Hematopoietic multipotent progenitor cell treated with erythropoietin and hydrocortisone succinate and interleukin-3 and kit ligand, for 8 days (in vitro differentiated cells): ENCODE measurements at places on chromosomes 16 and 17.

GRCh38 chr17:46978489-46979146 is 435 bp downstream of the RPRML start:
- DNase-seq: no peak

DNA sequence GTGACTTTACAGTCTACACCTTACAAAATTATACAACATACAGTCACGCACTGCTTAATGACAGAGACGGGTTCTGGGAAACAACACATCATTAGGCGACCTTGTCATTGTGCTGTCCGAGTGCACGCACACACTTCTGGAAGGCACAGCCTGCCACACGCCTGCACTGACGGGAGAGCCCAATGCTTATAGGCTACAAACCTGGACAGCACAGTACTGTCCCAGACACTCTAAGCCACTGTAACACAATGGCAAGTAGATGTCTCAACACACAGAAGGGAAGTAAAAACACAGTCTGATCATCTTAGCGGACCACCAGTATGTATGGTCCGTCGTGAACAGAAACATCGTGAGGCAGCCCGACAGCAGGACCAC is 29.8 kb downstream of the KLHDC4 start:
- DNase-seq: no peak

DNA sequence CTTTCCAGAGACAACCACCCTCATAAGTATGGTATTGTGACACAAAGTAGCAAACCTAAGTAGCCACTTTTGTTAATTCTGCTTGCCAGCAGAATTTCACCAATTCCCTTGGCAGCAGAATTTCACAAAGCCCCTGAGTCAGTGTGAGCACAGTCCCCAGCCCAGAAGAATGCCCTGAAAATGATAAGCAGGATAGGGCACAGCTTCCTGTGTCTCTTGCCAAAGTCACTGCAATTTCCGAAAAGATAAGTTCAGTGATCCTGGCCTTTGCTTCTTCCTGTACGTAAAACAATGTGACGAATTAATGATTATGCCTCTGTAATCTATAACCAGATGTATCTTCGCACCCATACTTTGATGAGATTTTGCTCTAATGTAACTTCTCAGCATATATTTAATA is 16.0 kb upstream of the WIPF2 start:
- peak; percentile 95 for DNase-seq

DNA sequence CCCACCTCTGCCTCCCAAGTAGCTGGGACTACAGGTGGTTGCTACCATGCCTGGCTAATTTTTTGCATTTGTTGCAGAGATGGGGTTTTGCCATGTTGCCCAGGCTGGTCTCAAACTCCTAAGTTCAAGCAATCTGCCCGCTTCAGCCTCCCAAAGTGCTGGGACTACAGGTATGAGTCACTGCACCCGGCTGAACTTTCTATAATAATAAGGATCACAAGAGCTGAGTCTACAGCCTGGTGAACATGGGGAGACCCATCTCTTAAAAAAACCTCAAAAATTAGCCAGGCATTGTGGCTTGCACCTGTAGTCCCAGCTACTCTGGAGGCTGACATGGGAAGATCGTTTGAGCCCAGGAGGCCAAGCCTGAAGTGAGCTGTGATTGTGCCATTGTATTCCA is 53.5 kb downstream of the WDR59 start:
- no peak for DNase-seq

- no peak for DNase-seq
Observed at GRCh38 chr17:3978421-3979289, 14.4 kb upstream of the ATP2A3 start.

- DNase-seq: no peak
Observed at GRCh38 chr17:72763981-72764380, 328.5 kb downstream of the SLC39A11 start.

DNA sequence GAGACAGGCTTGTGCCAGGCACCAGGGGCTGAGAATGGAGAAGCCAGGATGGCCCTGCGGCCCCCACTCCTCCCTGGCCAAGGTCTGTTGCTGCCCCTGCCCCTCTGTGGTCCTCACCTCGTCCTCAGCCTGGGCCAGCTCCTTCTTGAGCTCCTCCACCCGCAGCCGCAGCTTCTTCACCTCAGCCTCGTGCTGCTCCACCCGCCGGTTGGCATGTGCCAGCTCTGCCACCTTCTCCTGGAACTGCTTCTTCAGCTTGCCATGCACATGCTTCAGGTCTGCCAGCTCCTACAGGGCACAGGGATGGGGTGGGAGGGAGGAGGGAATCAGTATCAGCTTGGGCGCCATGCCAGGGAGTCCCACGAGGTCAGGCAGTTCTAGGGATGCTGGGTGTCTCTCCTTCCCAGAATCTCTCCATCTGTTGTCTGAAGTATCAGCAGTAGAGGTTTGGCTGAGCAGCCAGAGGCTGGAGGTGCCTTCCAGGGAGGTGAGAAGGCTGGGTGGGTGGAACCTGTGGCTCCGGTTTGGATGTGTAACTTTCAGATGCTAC is 20.1 kb downstream of the CCDC102A start:
- DNase-seq: no peak

DNA sequence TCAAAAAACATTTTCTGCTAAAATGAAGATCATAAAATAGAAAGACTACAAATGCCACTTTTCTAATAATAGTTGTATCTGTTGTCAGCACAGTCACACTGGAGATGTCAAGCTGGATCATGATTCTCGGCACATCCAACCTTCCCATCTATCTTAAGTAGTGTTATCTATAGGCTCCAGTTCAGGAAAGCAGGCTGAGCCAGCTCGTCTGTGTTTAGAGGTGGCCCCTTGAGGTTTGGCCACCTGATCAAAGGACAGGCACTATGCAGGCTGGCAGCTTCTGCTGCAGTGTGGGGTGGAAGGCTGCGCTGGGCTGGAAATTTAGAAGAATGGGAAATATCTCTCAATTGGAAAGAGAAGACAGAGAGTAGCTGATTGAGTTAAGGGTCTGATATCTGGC is 32.4 kb downstream of the SMYD4 start:
- DNase-seq: peak; percentile 73

GRCh38 chr17:81867991-81868673 is 3.0 kb downstream of the ARHGDIA start:
- DNase-seq: no peak

DNA sequence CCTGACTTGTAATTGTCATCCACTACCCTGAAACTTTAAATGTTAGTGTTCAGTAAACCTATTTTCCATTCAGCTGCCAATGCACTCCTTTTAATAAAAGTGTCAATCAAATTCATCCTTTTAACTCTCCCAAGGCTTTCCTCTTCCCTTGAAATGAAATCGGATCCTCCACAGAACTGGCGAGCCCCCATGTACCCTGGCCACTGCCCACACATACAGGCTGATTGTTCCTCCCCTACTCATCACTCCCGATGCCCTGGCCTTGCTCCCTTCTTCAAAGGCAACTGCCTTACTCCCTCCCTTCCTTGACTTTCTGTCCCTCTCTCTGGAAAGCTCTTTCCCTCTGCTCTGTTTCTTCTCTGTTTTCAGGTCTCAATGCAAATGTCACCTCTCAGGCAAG is 7.6 kb downstream of the KRT33A start:
- DNase-seq: no peak

- no peak for DNase-seq
Observed at GRCh38 chr17:71488851-71489250, 632.0 kb upstream of the SOX9 start.

DNA sequence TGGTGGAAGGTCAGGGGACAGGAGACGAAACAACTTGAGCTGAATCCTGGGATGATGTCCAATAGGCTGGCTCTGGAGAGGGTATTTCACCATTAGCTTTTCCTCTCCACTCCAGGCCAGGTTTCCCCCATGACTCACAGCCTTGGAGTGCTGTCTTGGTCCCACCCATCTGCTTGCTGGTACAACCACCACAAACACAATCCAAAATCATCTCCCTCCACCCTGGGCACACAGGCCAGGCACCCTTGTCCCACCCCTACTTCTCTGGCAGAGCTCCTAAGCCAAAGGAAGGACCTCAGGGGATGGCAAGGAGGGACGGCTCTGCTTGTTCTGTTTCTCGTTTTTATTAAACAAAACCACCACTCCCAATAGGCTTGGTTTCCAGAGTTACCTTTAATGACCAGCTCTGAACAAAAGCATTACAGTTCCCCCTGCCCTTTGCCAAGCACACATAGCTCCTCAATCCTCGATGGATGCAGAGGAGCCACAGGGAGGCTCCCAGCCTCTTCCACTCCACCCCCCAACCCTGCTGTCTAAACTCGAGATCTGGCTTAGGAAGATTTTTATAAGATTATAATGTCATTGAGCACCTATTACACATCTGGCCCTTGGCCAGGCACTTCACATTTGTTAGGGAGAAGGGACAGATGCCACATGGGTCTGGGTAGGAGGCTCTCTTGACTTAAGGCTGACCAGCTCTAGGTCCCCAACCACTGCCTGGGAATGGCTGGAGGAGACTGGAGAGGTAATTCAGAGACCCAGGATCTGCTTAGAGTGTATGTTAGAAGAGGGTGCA is 13.3 kb downstream of the CAVIN1 start:
- DNase-seq: no peak

GRCh38 chr17:66299711-66300110 is 2.7 kb upstream of the PRKCA start:
- DNase-seq: no peak

DNA sequence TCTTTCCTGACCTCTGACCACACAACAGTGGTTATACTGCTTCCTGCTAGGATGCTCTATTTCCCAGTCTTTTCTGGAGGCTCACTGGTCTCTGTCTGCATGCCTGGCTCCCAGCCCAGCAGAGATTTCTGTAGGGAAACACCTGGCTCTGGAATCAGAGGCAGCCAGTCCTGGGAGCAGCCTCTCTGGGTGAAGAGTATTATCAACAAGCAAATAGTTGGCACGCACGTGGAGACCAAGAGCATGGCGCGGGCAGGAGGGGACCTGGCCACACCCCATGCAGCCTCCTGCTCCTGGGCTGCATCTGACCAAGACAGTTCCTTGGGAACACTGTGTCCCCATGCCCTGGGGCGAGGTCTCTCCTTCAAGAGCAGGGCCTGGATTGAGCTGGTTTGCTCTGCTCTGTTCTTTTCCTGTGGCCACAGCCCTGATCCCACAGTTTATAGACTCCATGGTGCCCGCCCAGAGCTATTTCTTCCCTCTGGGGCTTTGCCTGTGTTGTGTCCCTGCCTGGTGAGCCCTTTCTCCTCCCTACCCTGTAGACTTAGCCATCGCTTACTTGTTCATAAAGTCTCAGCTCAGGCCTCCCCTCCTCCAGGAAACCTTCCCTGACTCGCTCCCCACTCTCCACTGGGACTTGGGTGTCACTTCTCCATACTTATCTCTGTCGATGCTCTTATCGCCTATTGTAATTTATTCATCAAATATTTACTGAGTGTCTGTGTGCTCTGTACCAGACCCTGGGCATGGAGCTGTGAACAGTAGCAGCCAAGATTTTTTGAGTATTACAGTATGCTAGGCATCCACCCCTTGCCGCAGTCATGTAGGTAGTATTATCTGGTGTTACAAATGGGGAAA is 60.6 kb downstream of the SCNN1B start:
- no peak for DNase-seq

DNA sequence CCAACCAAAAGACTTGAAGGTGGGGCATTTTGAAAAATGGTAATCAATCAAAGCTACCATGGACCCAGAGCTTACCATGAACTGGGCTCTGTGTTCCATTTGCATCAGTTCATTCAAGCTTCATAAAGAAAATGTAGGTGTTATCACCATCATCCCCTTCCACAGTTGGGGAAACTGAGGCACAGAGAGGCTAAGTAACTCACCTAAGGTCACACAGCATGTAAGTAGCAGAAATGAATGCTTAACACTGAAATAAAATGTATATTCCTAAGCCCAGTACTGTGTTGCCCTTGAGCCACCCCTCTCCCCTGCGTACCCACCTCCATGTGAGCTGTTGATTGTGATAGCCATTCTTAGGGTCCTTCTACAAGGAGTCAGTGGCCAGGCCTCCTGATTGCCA is 83.6 kb downstream of the VAT1L start:
- DNase-seq: no peak

- no peak for DNase-seq
Observed at GRCh38 chr17:47840001-47840741, 902 bp downstream of the SCRN2 start.

DNA sequence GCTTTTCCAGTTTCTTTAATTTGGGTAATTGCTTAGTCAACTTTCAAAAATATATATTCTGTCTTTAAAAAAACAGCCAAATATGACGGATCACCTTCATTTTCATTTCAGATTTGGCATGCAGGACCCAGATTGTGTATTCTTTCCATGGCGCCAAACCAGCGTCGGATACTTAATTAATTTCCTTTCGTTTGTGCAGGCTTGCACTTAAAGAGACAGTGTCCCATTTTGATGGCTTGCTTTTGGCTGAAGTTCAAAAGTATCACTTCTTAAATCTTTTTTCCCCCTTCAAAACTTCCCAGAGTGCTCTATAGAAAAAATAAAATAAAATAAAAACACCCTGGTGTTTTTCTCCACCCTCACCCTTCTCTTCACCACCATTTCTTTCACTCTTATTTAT is 394.5 kb upstream of the SOX9 start:
- DNase-seq: no peak

DNA sequence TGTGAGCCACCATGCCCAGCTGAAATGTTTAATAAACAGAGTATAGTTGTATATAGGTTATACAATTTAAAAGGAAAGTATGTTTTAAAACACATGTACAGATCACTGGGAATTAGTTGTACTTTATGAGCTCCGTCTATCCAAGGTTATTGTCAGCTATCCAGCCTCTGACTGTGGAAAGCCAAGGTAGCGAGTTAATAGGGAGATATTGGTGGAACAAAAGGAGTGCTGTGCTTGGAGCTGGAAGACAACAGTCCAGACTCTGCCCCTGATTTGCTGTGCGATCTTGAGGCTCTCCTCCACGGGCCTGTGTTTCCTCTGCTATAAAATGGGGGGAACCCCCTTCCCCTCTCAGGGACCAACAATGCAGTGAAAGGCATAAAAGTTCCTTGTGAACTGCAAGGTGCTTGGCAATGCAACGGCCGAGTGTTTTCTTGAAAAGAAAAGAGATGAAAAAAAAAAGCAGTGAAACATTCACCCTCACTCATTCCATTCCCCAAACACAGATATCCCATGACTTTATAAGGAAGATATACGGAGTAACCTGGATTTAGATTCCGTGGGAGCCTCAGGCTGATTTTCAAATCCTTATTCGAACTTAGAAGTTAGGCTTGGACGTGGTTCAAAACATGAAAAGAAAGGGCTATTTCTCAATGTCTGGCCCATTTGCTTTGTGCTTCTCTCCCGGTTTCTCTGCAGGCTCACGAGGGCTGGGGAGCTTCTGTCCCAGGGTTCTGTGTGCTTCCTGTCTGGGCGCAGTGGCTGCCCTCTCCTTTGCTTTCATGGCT is 34.1 kb downstream of the CUEDC1 start:
- DNase-seq: no peak

GRCh38 chr17:37826497-37827430 is 81.9 kb upstream of the HNF1B start:
- DNase-seq: peak; percentile 23

GRCh38 chr16:50878966-50879615 is 137.2 kb downstream of the CYLD start:
- no peak for DNase-seq

DNA sequence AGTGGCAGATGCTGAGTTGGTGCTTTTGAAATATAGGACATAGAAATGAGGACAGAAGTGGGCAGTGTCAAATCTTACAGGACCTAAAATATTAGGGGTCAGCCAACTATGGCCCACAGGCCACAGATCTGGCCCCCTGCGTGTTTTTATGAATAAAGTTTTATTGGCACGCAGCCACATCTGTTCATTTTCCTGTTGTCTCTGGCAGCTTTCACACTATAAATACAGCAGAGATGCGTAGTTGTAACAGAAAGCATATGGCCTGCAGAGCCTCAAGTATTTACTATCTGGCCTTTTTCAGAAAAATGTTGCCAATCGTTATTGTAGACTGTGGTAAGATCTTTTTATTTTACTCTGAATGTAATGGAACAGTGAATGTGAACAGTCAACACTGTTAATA is 82.8 kb downstream of the ABCC6 start:
- no peak for DNase-seq
